Activated CD4-positive, alpha-beta T cell treated with anti-CD3 and anti-CD28 coated beads for 36 hours (primary cell): ENCODE measurements at places on chromosomes 3 and 15. TPM values are rescaled to one million over a fixed set of nuclear protein-coding genes. Genes with fewer than 3 reads are reported as not detected.
A peak's percentile ranks its signal among the peaks of the same experiment; 100 is the strongest.

- no peak for DNase-seq
Observed at GRCh38 chr3:124364317-124365020, 365.8 kb upstream of the UMPS start.

GRCh38 chr15:79035111-79035601, 55.4 kb downstream of the RASGRF1 start:
- no peak for DNase-seq

GRCh38 chr3:8509961-8510360, 8.3 kb downstream of the LMCD1 start:
- DNase-seq = no peak

Gene SLC9A9
- total RNA-seq = 1.6 TPM

DNA sequence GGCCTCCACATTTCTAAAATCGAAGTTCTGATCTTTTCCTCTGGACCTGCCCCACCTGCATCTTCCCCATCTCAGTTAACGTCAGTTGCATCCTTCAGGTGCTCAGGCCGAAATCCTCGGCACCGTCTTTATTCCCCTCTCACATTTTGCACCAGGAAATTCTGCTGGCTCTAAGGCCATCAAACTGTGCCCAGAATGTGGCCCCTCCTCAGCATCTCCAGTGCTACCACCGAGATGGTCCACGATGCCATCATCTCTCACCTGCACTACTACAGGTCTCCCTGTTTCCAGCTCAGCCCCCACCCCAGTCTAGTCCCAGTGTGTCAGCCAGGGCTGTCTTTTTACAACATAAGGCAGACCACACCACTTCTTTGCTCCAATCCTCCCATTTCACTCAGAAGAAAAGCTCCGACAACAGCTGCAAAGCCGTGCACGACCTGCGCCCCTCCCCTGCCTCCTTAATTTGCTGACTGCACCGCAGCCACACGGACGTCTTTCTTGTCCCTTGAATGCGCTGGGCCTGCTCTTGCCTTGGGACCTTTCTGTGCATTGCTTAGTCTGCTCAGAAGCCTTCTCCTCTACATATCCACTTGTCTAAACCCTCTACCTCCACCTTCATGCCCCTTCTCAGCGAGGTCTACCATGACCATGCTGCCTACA, 14.4 kb downstream of the MUC20 start:
- no peak for DNase-seq

- no peak for DNase-seq
Observed at GRCh38 chr3:95228416-95228815, 1165.6 kb downstream of the NSUN3 start.

GRCh38 chr3:149848238-149848637, 35.2 kb downstream of the RNF13 start:
- no peak for DNase-seq

Gene PRICKLE2
- not detected for total RNA-seq

DNA sequence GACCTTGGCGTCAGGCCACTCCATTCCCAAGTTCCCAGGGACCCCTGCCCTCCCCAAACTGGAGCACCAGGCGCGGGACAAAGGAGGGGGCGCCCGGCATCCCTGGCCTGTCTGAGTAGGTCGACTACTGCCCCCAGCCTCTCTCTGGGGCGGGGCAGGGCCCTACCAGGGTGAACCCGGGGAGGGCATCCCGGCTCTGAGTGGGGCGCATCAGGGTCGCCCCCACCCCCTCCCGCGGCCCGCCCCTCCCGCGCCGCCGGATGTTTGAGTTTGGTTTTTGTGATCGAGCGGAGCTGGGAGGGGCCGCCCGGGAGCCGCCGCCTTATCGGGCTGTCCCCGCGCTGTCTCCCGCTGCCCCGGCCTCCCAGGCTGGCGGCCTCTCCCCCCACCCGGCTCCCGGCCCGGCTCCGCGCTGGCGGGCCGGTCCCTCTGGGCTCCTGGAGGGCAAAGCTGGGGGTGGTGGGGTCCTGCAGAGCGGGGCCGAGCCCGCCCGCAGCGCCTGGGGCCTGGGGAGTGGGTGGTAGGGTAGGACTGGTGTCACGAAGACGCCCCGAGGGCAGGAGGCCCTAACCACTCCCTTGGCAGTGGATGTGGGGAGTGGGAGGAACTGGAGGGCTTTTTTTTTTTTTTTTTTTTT, 47.2 kb upstream of the SMAD6 start:
- peak; percentile 45 for DNase-seq

- DNase-seq = no peak
Observed at GRCh38 chr15:93231261-93231925, 142.4 kb upstream of the RGMA start.

DNA sequence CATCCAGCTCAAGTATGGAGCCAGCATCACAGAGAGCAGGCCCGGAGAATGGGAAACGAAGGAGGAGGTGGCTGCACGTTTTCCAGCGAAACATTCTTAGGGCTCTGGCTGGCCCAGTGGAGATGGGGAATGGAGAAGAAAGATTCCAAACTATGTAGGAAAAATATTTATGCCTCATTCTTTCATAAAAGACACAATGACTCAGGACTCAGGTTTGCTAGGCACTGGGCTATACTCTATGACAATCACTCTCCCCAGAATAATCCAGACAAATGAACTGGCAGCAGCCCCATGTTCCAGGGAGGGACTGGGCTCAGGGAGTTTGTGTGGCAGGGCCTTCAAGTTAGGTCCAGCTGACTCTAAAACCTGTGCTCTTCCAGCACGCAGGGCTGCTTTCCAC, 110.8 kb upstream of the RAD18 start:
- DNase-seq = no peak

Gene ZNF620
- 3.9 TPM for total RNA-seq

DNA sequence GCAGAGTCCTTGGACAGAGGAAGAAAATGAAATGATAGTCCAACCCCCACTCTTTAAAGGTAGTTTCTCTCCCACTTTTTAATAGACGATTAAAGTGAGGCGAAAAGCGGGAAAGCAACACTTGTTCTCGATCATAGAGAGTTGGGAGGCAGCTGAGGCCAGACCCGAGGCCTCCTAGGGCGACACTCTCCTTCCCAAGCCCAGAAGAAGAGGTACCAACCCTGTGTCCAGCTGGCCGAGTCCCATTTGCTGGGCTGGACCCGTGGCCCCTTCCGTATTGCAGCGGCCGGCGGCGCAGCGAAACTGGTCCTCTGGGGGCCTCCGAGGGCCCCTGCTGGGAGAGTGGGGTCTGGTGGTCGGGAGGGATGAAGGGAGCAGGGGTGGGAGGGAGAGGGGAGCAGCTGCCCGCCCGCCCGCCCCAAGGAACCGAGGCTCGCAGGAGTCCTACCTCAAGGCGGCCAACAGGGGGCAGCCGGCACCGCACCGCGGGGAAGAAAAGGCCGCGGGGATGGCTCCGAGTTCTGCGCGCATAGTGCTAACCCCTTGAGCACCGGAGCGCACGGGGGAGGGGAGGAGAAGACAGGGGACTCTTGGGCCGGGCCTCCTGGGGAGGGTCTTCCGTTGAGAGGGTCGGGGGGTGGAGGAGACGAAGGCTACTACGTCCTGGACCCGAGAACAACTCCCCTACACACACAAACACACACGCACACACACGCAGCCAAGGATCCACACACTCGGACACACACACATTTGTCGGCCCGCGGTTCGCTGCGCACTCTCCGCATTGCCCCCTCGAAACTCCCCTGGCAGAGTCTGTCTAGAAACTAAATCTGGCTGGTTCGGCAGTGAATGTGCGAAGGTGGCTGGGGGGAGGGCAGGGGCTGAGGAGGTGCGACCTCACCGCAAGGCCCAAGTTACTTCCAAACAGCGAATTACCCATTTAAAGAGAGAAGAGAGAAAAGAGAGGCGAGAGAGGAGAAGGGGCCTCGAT, 2.0 kb downstream of the WNT5A start:
- peak; percentile 78 for DNase-seq

DNA sequence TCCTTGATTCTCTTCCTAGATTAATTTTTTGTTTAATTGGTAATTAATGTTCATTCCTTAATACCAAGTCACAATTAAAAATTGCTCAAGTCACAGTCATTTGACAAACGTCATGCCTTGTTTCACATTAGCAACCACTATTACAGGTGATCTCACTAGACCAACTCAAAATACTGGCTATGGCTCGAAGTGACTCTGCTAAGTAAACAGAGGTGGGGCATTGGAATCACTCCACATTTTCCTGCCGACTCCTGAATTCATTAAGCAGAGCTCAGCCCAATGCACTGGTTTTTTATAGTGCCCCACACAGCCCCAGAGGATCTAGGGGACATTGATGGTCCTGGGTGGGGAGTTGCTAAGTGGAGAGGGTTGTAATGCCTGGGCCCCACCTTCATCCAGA, 201.2 kb upstream of the NSMCE3 start:
- no peak for DNase-seq

DNA sequence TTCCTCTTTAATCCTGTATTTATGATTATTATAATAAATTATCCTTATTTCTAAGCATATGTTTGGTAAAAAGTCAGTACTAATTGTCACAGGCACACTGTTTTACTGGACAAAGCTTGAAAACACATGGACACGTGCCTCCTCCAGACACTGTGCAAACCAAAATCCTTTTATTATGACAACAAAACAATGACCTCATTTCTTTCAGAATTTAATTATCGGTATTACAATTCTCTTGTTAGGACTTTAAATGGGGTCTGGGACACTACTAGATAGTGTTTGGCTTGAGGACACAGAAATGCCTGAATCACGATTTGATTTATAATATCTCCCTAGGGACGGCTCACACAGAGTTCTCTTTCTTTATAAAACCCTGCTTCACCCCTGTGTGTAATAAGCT, 107.3 kb upstream of the IGSF10 start:
- no peak for DNase-seq

Gene OR5K3
- total RNA-seq = not detected

Gene NEK10
- total RNA-seq = 0.19 TPM

GRCh38 chr15:34610354-34610753, 26.9 kb upstream of the GOLGA8B start:
- no peak for DNase-seq

DNA sequence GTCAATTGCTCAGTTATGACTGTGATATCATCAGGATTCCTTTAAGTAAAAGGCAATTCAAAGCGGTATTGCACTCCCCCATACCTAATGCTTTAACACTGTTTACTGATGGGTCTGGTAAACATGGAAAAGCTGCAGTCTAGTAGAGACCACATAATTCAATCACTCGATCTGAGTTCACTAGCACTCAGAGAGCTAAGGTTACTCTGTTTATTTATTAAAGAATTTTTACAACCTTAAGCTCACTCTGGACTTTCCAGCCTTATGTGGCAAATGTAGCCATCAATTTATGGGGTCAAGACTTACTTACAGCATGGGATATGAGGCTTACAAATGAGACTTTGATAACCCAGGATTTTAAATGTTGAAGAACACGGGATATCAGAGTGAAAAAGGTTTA, 18.4 kb upstream of the CCR2 start:
- DNase-seq = no peak

- no peak for DNase-seq
Observed at GRCh38 chr15:67547836-67548235, 5.3 kb downstream of the MAP2K5 start.

Gene TM4SF18
- total RNA-seq = not detected

DNA sequence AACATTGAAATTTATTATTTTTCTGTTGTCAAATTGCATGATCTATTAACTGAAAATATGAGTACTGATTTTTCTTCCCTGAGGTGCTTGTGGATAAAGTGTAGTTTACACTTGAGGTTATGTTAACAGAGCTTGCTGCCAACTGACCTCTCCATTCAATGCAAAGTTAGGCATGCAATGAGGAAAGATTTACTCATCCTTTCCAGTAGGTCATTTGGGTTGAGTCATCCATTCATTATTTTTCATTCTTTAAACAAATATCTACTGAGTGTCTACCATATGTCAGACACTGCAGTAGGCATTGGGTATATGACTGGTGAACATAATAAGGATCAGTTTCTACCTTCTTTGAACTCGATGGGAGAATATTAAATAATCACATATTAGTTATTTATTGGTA, 604.1 kb downstream of the EDEM1 start:
- no peak for DNase-seq

Gene ASB14
- not detected for total RNA-seq

DNA sequence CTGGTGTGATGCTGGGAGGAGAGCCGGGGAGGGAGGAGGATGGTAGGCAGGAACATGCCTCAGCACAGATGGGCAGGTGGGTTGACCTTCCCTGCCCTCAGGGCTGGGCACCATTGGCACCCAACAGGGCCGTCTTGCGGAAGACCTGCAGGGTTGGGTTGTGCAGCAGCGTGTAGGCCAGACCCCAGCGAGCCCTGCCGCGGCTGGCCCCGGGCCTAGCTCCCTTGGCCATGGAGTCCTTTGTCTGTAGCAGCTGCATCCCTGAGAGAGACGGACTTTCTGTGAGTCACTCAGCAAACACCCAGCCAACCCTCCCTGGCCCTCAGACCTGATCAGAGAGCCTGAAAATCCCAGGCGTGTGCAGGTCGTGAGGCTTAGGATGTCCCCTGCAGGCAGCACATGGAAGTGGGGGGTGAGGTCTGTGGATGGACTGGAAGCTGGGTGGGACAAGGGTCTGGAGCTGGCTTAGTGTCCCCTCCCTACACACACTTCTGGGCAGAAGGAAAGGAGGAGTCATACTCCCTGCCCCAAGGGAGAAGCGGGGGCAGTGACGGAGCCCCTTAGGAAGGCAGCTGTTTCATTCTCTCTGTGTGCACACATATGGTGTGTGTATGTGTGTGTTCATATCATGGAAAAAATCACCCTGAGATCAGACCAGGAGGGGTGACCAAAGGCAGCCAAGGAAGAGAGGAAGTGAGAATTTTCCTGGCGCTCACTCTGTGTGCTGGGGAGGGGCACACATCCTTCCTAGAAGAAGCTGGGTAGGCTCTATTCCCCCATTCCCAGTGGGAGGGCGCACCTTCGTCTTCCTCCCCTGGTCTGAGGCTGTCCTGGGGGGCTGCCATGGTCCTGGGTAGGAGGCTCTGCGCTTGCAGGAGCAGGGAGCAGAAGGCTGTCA, 6.7 kb downstream of the ISLR start:
- DNase-seq = no peak

Gene SHF
- 18.7 TPM for total RNA-seq

DNA sequence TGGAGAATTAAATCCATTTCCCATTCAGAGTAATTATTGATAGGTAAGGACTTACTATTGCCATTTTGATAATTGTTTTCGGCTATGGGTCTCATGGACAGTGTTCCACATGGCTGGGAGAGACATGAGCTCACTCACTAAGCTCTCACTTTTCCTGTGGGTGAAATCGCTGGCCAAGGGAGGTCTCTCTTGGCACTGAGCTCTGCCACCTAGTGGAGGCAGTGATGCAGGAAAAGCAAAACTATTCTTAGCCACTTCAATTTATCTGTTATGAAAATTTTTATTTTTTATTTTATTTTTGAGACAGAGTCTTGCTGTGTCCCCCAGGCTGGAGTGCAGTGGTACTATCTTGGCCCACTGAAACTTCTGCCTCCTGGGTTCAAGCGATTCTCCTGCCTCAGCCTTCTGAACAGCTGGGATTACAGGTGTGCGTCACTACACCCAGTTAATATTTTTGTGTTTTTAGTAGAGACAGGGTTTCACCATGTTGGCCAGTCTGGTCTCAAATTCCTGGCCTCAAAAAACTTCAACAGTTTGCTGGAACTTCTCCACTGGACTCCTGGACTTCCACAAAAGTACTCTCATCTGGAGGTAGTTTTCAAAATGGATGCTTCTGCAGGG, 4.7 kb upstream of the RNF13 start:
- DNase-seq = peak; percentile 71

DNA sequence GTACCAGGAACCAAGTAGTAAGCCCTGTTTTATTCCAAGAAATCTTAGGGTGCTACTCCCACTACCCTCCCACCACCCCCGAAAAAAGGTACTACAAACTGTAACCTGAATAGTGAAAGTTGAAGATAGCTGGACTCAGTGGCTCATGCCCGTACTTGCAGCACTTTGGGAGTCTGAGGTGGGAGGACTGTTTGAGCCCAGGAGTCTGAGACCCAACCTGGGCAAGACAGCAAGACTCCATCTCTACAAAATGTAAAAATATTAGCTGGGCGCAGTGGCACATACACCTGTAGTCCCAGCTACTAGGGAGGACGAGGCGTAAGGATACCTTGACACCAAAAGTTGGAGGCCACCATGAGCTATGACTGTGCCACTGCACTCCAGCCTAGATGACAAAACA, 7.9 kb downstream of the RHOA start:
- DNase-seq = no peak
